ENCODE measurements at places on chromosomes 1 and 21.

GRCh38 chr1:88890791-88891317, 513 bp downstream of the GTF2B start:
- no peak for DNase-seq

DNA sequence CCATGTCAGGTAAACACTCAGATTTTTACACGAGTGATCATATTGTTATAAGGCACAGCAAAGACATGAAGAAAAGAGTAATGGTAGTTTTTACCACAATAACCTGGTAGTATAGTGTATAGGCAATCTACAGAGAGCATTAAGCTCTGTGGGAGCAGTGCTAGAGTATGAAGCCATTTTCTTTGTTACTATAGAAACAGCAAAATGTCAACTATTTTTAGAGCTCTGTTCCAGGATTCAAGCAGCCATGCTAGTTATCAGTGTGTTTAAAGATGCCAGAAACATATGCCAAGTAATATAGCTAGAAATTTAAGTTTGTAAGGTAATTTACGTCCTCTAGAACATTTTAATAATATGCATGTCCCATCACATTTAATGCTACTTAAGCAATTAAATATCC, 77.6 kb upstream of the RGS18 start:
- no peak for DNase-seq

- DNase-seq: no peak
These were observed 23.5 kb downstream of the GLIS1 start for GRCh38 chr1:53715478-53715877.

DNA sequence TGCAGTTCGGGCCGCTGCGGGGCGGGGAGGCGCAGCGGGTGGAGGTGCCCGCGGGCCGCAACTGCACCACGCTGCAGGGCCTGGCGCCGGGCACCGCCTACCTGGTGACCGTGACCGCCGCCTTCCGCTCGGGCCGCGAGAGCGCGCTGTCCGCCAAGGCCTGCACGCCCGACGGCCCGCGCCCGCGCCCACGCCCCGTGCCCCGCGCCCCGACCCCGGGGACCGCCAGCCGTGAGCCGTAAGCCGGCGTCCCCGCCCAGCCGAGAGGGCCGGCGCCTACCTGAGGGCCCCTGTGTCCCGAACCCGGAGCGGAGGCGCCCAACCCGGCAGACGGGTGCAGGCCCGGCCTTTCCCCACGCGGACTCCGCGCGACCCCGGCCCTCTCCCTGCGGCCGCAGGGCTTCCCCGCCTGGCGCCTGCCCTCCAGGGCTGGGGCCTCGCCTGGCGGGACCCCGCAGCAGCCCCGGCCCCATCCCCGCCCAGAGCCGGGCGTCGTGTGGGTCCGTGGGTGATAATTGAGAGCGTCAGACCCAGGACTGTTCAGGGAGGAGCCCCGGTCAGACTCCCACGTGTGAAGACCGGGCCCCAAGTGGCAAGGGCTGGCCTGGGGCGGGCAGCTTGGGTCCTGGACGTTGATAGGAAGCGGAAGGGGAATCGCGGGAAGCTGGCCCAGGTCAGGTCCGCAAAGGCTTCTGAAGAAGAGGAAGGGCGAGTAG, 4.2 kb downstream of the VWA1 start:
- no peak for DNase-seq

DNA sequence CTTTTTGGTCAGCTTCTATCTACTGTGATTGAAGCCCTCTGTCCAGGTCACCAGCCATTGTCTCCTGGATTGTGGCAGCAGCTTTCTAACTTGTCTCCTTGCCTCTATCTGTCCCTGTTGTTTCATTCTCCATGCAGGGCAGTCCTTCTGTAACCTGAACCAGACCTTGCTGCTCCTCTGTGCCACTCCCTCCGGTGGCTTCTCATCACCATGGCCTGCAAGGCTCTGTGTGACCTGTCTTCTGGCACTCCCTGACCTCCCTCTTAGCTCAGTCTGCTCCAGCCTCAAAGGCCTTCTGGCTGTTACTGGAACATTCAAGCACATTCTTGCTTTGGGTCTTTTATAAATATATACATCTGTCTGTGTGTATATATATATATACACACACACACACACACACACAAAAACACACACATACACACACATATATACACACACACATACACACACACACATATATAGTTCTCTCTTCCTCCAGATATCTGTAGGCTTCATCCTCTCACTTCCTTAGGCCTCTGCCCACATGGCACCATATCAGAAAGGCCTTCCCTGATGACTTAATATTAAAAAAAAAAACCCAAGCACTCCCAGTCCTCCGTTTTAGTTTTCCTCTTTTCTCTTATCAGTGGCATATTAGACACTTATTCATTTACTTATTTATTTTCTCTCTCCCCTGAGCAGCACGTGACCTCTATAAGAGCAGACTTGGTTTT, 21.2 kb upstream of the JUN start:
- no peak for DNase-seq

- DNase-seq: no peak
These were observed 736.9 kb upstream of the ADAMTS5 start for GRCh38 chr21:27703791-27704190.

GRCh38 chr1:31795801-31796621, 19.8 kb downstream of the SPOCD1 start:
- no peak for DNase-seq

DNA sequence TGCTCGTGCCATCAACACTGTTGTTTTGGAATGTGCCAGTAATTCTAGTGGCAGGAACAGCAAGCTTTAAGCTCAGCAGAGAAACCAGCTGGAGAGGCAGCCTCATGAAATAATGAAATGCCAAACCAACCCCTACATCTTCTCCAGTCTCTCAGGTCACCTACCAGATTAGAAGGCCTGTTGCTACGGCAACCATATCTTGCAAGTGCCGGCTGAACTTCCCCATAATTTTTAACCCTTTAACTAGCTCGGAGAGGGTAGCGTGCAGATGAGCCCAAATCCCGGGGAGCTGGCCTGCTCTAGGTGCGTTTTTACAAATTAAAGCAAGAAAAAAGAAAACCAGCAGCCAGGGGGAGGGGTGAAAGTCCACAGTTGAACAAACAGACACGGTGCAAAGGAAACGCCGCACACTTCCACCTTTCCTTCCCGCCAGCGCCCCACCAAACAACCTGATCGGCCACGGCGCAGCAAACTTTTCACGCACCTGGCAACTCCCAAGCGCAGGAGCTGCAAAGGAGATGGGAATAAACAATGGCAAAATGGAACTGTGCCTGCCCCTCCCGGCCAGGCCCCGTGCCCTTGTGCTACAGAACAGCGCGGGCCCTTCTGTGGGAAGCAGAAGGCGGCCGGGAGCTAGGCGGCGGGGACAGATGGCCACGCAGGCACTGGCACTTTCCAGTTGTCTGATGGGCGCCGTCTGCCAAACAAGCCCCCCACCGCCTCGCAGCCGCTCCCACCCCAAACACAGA, 50.1 kb downstream of the SSBP3 start:
- no peak for DNase-seq

DNA sequence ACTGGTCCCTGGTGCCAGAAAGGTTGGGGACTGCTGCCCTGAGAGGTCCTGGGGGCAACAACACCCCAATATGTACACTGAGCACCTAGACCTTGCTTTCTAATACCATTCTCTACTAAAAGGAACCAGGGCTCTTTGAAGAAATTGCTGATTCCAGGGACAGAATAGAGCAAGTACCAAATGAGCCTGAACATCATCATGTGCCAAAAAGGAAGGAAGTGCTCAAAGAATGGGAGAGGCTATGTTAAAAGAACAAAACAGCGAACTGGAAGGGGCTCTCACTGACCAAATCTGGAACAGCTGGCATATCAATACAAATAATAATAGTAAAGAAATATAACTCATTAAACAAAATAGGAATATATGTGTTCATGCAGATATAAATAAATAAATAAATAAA, 50.8 kb downstream of the PIK3R3 start:
- no peak for DNase-seq

GRCh38 chr1:167722152-167722869, 529 bp downstream of the MPZL1 start:
- DNase-seq: no peak

DNA sequence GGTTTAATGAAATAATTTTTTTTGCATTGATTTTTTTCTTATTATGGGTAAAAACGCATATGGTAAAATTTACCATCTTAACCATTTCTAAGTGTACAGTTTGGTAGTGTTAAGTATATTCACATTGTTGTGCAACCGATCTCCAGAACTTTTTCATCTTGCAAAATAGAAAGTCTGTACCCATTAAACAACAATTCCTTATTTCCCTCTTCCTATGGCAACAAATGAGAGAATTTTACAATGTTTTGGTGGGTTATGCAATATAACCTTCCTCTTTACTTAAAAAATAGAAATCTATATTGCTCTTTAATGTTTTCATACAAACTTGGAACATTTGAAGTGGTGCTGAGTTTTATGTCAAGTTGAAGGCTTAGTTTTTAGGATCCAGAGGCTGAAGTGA, 26.6 kb downstream of the MAP3K7CL start:
- no peak for DNase-seq

GRCh38 chr1:151436985-151437384, 22.3 kb downstream of the POGZ start:
- DNase-seq: no peak

DNA sequence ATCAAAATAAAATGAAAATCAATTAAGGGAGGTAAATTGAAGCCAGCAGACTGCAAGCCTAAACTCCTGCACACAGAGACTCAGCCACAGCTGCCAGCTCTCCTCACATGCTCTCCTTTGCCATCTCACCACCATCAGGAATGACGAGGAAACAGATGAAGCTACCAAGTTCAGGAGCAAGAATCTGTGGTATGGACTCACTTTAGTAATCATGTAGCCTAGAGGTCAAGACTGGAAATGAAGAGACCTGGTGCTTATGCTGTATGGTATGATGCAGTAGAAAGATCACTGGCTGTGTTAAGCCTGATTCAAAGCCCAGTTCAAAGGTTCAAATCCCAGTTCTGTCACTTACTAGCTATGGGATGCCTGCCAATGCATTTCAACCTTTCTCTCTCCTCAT, 78.9 kb upstream of the CAMK1G start:
- no peak for DNase-seq

DNA sequence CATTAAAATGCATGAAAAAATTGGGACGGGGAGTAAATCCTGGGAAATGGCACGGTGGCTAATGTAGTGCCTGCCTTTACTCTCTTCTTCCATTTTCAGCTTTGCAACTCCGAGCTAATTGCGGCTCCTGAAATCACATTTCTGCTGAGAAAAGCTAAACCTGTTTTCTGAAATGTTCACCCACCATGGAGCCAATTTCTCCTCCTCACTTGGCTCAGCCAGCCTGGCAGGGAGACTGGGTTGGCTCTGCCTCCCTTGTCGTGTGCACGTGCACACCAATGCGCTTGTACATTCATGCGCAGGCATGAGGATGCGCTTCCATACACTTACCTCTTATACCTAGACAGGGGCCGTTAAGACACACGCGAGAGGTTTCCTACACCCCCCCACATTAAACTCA, 165.4 kb downstream of the PLXNA2 start:
- no peak for DNase-seq

GRCh38 chr1:111696330-111696729, 42.9 kb downstream of the INKA2 start:
- DNase-seq: no peak

GRCh38 chr1:46487818-46488218, 1.8 kb upstream of the DMBX1 start:
- DNase-seq: no peak

- no peak for DNase-seq
These were observed 17.2 kb downstream of the CTNNBIP1 start for GRCh38 chr1:9892563-9893528.

GRCh38 chr1:172293429-172293828, 127.1 kb upstream of the C1orf105 start:
- DNase-seq: no peak

GRCh38 chr1:91018006-91018405, 3.8 kb downstream of the ZNF644 start:
- no peak for DNase-seq

- DNase-seq: no peak
These were observed 18.9 kb downstream of the CDK18 start for GRCh38 chr1:205523261-205523890.

DNA sequence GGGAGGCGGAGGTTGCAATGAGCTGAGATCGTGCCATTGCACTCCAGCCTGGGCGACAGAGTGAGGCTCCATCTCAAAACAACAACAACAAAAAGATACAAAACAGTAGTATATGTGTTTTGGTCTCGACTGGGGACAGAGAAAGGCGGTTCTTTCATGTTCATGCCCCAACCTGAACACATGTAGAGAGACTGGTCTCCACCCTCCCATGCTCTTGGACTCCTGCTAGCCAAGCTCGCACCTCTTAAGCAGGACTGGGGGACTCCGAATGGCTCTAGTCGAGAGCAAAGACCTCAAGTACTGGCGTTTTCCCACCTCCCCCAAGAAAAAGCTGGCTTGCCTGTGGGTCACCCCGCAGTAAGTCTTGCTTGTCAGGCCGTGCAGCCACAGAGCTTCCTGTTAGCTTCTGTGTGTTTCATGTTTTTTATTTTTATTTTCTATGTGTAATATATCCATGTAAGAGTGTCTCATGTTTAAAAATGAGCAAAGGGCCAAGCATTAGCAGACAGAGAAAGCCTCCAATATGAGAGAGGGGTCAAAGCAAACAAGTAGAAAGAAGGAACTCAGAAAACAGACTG, 91.6 kb downstream of the SCCPDH start:
- DNase-seq: no peak

DNA sequence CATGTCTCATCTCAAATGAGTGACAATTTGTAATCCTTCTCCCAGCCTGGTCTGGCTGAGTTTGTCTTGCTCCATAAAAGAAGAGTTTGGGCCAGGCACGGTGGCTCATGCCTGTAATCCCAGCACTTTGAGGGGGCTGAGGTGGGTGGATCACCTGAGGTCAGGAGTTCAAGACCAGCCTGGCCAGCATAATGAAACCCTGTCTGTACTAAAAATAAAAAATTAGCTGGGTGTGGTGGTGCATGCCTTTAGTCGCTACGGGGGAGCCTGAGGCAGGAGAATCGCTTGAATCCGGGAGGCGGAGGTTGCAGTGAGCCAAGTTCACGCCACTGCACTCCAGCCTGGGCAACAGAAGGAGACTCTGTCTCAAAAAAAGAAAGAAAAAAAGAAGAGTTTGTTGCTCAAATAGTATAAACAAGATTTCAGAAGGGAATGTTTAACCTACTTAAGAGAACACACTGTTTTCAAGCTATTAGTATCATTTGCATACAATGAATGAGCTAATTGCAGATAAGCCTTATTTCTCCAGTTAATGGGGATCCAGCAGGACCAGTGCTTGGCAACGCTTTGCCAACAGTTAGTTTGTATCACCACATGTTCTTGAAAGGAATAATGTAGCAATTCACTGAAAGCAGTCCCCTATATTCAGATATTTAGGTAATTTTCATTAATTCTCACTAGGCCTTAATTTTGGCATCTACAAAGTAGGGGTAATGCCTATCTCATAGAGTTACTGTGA, 15.9 kb downstream of the KLHDC7A start:
- no peak for DNase-seq

GRCh38 chr21:45313682-45314081, 26.0 kb upstream of the POFUT2 start:
- DNase-seq: no peak

GRCh38 chr1:7561331-7561921, 209.7 kb upstream of the VAMP3 start:
- no peak for DNase-seq

DNA sequence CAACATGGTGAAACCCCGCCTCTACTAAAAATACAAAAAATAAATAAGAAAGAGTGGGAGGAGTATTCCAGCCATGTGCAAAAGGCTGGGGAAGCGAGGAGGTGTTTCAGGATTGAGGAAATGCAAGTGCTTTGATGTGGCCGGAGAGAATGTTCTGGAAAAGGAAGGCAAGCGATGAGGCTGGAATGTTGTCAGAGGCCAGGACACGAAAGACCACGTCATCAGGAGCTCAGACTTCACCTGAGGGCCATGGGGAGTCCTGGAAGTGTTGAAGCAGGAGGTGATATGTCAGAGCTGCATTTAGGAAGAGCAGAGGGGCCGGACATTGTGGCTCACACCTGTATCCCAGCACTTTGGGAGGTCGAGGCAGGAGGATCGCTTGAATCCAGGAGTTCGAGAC, 10.9 kb upstream of the THEMIS2 start:
- no peak for DNase-seq

Data from esophagus squamous epithelium (tissue), 5 donors.